ENCODE measurements at places on chromosomes 3 and 15.

DNA sequence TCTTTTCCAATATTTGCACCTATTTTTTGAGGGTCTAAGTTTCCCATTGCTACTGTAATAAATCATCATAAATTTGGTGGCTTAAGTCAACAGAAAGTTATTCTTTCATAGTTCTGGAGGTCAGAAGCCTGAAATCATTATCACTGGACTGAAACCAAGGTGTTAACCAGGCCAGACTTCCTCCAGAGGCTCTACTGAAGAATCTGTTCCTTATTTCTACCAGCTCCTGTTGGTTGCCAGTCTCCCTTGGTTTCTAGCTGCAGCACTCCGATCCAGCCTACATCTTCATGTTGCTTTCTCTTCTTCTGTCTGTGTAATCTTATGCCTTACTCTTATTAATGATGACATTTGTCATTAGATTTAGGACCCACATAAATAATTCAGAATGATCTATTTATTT is 22.0 kb upstream of the ARPP21 start:
- DNase-seq: no peak

DNA sequence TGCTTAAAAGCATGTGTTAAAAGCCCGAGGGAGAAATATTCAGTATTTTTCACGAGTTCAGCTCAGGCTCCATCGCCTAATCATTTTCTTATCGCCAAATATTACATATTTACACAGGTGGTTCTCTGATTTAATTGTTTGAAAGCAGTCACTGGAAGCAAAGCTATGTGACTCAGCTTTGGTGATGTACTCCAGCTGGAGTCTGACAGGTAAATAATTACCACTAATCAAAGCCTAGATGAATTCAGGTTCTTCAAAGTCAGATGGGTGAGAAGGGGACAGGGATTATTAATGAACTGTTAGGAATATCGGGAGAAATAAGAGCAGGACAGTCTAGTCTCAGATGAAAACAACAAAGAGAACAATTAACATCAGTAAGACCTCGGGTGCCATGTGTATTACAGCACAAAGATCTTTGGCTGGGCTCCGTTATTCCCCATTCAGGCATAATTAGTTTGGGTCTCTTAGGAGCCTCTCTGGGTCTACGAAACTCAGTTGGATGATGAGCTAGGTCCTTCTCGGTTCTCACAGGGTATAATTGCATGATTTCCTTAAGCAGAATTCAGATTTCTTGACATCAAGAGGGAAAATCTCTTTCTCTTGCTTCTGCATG is 331.7 kb upstream of the ADAMTS9 start:
- DNase-seq: peak; percentile 10

GRCh38 chr15:60162968-60163355 is 158.9 kb downstream of the FOXB1 start:
- DNase-seq: no peak

- no peak for DNase-seq
These were observed 174.5 kb upstream of the GAP43 start for GRCh38 chr3:115448851-115449250.

- no peak for DNase-seq
These were observed 28.2 kb upstream of the DET1 start for GRCh38 chr15:88574655-88575054.

GRCh38 chr3:145898487-145898886 is 262.5 kb downstream of the PLOD2 start:
- DNase-seq: no peak

DNA sequence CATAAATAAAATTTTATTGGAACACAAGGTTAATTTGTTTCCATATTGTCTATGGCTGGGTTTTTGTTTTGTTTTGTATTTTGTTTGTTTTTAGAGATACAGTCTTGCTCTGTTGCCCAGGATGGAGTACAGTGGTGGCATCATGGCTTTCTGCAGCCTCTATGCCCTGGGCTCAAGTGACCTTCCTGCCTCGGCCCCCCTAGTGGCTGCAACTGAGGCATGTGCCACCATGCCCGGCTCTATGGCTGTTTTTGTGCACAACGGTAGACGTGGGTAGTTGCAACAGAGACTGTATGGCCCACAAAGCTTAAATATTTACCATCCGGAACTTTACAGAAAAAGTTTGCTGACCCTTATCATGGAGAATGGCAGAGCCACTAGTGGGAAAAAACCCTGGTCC is 46.8 kb upstream of the C3orf70 start:
- no peak for DNase-seq

DNA sequence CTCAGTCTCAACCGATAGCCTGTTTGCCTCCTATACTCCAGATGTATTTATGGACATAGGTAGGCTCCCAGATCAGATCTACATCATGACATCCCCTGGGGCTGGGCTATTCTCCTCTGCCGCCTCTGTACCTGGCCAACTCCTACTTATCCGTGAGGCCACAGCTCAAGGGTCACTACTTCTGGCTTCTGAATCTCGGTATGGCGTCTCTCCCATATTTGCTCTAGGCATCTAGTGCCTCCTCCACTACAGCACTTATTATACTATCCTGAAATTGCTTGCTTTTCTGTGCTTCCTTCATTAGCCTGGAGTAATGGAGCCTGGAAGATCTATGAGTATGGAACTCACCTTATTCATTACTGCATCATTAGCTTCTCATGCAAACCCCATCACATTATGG is 172.6 kb upstream of the WNT5A start:
- DNase-seq: no peak

DNA sequence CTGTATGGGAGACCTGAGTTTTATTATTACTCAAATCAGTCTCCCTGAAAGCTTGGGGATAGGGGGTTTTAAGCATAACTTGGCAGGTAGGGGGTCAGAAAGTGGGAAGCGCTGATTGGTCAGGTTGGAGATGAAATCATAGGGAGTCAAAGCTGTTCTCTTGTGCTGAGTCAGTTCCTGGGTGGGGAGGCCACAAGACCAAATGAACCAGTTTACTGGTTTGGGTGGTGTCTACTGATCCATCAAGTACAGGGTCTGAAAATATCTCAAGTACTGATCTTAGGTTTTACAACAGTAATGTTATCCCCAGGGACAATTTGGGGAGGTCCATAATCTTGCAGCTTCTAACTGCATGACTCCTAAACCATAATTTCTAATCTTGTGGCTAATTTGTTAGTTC is 17.8 kb upstream of the IQCF6 start:
- DNase-seq: no peak

GRCh38 chr3:196513697-196514349 is 1.3 kb downstream of the SMCO1 start:
- DNase-seq: no peak

- no peak for DNase-seq
These were observed 98.5 kb upstream of the PSMD6 start for GRCh38 chr3:64121750-64122311.

- DNase-seq: peak; percentile 64
These were observed 735.0 kb downstream of the ROBO1 start for GRCh38 chr3:79032686-79033318.

GRCh38 chr3:49681232-49681522 is 7.0 kb downstream of the APEH start:
- no peak for DNase-seq

DNA sequence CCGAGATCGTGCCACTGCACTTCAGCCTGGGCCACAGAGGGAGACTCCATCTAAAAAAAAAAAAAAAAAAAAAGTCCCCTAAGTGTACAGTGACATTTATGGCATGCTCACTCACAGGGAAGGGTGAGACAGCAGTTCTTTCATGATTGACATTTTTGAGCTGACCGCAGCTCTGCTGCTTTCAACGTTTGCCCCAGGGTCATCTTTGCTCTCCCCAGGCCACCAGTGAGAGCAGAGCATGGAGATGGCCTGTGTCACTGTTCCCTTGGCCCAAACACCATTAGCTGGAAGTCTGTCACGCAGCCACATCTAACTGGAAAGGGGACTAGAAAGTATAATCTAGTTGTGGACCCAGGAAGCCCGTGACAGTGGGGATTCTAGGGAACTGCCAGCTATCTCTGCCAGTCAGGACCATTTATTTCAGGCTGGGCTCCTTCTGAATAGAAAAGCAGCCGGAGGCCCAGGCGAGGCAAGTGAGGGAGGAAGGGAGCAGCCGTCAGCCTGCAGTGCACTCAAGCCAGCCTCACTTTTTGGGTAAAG is 193.4 kb upstream of the HES1 start:
- DNase-seq: no peak

GRCh38 chr3:40968666-40969065 is 230.6 kb upstream of the CTNNB1 start:
- no peak for DNase-seq

DNA sequence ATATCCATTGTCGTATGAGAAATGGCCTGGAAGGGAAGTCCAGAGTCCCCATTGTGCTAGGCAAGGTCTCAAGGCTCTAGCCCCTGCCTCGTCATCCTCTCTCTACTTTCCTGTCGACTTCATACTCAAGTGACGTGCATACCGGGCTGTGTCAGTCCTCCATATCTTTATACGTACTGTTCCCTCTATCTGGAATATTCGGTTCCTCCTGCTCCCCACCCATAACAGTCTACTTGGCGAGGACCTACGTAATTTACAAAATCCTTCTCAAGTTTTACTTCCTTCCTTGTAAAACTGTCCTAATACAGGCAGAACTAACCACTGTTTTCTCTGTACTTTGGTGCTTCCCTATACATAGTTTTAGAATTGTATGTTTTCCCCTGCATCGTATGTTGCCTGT is 2.2 kb upstream of the ALPK3 start:
- no peak for DNase-seq

- no peak for DNase-seq
These were observed 75.7 kb upstream of the PRR23C start for GRCh38 chr3:139120086-139121056.

DNA sequence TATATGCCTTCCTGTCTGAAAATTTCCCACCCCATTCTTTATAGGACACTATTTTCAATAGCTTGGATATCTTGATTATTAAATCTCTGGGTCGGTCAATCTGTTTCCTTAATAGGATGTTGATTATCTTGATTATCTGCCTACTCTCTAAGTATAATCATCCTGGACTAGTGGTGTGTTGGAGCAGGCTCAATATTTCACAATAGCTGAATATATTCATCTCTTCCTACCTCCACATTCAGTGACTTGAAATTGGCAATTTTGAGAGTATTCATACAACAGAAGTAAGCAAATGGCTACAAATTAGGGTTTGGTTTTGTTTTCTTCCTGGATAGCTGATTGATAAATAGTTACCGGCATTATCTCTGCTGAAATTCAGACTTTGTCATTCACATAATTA is 1162.6 kb downstream of the ROBO1 start:
- no peak for DNase-seq

DNA sequence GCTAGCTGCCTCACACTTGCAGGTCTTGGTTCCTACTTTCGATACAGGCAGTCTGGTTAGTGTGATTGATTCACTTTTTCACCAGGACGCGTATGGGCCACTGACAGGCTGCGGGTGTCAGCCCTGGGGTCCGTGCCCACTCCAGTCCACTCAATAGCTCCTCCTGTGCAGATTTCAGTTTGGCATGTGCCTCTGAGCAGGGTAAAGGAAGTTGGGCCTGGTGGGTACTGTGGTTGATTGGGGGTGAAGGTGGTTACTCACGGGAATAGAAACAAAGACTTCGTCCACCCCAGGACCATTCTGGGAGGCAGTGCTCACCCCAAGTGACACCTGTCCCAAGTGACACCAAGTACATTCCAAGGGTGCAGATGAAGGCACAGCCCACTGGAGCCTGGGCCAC is 62.3 kb downstream of the EPHB1 start:
- DNase-seq: no peak

GRCh38 chr3:129577366-129577765 is 29.1 kb downstream of the PLXND1 start:
- DNase-seq: peak; percentile 57

DNA sequence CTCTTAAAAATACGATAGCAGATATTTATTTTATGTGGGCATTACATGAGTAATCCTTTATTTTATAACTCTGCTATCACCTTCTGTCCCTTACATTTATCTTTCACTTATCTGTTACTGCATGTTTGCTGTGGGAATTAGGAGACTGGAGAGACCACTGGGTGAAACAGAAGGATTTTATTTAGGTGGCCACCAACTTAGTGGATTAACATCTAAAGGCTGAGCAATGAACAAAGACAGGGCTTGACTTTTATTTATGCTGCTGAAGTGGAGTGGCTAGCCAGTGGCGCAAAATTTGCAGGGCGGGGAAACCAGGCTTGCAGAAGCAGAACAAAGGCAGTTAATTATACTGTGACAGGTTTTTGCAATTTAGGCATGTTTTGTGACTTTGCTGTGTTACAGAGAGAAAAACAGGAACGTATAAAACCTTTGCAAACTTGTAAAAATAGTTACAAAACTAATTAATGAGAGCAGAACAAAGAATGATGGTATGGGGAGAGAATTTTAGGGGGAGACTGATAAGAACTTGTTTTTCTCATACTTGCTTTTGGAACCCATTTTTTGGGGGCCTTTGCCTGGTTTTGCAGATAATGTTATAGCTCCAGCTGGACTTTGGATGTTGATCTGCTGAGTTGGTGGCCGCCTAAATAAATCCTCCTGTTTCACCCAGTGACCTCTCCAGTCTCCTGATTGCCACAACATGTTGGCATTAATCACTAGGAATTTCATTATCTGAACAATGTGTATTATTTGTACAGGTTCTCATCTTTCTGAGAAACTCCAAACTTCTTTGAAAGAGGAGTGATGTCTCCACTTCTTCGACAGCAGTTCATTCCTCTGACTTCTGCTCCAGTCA is 18.0 kb downstream of the KLHL24 start:
- no peak for DNase-seq

- no peak for DNase-seq
These were observed 21.0 kb downstream of the PLXNB1 start for GRCh38 chr3:48408823-48409281.

- DNase-seq: peak; percentile 86
These were observed 2.3 kb downstream of the CHRNA3 start for GRCh38 chr15:78618490-78618934.

DNA sequence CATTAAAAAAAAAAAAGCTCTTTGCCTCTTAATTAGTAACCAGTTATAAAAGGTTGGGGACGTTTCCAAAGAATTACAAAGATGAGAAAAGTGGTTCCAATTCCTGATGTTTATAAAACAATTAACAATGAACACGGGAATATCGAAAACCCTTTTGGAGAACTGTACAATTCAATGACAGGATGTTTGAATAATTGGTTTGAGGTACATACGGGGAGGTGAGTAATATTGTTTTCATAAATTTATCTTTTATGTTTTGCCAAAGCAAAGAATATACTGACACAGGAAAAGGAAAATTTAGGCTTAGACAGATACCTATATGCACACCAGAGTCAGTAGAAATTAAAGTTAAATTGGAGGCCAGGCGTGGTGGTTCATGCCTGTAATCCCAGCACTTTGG is 94.6 kb upstream of the LMOD3 start:
- DNase-seq: no peak
